ENCODE measurements at places on chromosomes 16 and 17.

GRCh38 chr16:1097800-1098199, 1.8 kb upstream of the C1QTNF8 start:
- DNase-seq = no peak

DNA sequence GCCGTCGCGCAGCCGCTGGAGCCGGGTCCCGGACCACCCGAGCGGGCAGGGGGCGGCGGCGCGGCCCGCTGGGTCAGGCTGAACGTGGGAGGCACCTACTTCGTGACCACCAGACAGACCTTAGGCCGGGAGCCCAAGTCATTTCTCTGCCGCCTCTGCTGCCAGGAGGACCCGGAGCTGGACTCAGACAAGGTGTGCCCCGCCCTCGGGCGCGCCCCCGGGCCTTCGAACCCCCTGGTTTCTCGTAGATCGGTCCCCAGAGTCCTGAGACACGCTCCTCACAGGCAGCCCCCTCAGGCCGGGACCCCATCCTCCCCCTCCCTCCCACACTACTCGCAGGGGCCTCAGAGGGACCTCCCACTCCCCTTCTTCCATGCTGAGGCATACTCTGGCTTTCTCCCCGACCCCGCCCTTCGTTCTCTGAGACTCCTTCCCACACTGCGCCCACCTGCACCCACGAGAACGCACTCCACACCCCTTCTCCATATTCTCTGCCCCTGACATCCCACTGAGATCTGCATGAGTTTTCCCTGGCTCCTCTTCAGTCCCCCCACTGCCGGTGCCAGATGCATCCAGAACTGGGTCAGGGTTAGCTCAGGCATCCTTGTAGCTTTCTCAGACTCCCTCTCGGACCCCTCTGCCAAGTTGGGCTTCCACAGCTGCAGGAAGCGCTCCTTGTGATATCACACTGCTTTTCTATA, 523 bp downstream of the KCTD2 start:
- peak; percentile 44 for DNase-seq

DNA sequence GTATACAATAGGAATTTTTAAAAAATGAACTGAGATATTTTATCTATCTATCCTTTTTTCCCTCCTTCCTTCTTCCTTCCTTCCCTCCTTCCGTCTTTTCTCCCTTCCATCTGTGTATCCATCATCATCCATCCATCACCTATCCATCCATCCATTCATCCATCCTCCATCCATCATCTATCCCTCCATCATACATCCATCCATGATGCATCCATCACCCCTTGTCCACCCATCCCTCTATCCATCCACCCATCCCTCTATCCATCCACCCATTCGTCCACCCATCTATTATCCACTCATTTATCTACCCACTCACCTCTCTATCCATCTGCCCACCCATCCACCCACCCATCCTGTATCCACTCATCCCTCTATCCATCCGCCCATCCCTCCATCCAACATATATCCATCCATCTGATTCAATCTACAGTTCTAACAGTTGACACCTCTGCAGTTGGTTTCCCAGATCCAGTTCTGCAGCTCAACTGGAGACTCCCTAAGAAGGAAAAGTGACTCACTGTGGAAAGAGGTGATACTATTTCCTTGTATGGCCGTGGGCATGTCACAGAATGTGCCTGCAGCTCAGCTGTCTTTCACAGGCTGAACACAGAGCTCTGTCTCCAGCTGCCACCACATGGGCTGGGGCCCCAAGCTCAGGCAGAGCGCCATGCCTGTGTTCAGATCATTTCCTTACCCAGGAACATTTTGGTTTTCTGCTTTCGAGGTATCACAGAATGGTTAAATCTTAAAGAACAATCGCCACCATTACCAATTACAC, 130.8 kb downstream of the XYLT1 start:
- no peak for DNase-seq

GRCh38 chr17:40004072-40004471, 11.2 kb upstream of the CSF3 start:
- DNase-seq = no peak

GRCh38 chr17:51147650-51148049, 5.7 kb upstream of the NME1 start:
- no peak for DNase-seq

DNA sequence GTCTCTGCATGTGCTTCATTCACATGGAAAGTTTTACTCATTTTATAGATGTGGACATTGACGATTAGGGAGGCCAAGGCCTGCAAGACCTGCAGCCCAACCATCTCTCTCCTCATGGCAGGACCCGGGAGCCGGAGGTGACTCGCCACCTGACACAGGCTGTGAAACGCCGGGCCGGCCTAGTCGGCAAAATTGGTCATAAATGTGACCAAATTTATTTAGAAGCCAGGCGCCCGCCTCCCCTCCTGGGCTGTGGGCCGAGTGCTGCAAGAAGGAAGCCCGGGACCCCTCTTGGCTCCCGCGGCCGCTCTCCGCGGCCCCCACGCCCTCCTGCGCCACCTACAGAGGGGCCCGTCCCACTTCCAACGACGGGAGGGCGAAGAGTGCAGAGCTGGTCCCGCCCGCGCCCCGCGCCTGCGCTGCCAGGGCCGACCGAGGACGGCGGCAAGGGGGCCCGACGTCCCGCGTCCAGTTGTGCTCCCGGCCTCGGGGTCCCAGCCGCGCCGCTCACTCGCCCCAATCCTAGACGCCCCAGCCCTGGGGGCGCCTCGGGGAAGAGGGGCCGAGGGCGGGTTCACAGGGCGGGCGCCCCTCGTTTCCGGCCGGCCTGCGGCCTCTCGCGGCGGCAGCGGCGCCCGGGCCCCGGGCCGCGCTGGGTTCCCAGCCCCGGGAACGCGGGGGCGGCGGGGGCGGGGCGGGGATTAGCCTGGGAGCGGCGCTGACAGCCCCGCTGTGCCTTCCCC, 47.5 kb downstream of the WNT3 start:
- peak; percentile 73 for DNase-seq

DNA sequence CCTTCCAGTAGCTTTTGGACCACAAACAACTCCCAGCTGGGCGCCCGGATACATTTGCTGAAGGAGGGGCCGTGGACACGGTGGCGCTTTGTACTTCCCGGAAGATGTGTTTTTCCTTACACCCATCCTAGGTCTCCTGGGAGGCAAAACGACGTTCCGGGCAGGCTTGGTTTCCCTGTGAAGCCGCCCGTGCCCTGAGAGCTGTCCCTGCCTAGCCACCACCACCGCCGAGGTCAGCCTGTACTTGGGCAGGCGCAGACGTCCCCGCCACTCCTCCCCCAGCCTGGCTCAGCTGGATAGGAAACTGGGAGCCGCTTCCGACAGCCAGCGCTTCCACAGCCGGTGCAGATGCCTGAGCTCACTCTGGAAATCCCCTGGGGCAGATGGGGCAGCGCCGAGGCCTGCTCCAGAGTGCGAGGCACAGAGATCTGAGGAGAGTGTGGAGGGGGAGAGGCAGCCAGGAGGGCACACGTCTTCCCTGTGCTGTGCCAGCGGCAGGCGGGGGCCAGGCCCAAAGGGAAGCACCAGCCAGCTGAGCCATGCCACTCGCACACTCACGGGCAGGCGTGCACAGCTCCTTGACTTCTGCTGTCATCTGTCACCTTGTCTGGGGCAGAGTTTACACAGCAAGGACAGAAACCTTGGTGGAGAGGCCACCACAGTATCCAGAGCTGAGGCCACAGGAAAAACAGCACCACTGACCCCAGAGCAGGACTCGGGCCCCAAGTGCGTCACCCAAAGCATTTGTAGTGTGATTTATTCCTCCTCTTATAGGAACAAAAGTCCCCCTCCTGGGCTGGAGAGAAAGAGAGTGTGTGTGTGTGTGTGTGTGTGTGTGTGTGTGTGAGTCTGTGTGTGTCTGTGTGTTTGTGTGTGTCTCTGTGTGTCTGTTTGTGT, 3.0 kb downstream of the RHBDF2 start:
- DNase-seq = peak; percentile 26

DNA sequence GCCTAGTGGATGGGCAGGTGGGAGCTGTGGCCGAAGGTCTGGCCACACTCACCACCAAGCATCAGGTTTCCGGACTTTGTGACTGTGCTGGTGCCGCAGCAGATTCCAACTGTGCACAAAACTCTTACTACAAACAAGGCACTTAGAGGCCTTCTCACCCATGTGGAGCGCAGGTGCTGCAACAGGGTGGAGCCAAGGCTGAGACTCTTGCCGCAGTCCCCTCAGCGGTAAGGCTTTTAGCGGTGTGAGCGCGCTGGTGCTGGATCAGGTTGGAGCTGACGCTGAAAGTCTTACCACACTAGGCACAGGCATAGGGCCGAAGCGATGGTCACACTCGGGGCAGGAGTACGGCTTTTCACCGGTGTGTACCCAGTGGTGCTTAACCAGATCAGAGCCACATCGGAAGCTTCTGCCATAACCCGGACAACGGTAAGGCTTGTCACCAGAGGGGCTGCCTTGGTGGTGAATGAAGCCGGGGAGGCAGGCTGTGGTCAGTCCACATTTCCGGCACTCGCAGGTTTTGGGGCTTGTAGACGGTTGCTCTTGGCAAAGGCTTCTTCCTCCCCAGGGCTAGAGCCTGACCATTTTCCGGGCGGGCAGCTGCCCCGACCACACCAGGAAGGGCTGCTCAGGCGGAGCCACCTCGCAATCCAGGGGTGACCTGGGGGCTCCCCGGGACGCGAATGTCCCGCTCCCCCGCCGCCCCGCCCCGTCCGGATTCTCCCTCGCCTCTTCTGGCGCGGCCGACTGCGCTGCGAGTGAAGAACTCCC, 1.0 kb upstream of the ARMC5 start:
- peak; percentile 34 for DNase-seq

GRCh38 chr17:29190039-29190438, 9.8 kb upstream of the MYO18A start:
- no peak for DNase-seq

- no peak for DNase-seq
Measured at GRCh38 chr16:81734632-81735434, 44.3 kb upstream of the PLCG2 start.

DNA sequence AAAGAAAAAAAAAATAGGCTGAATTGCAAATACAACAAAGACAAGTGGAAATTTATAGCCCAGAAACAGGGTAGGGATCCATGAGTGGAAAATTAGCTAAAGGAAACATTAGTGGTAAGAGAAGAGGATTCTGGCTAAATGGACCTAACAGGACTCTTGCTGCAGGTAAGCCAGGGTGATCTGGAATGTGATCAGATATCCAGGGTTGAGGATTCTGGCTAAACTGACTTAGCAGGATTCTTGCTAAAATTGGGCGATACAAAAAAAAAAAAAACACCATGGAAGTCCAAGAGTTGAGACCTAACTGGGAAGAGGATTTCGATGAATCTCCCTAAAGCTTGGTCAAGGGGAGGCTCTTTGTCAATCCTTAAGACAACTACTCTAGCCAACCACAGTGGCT, 61.7 kb upstream of the ATF7IP2 start:
- no peak for DNase-seq

GRCh38 chr16:26765087-26765486, 301.6 kb upstream of the C16orf82 start:
- DNase-seq = no peak

GRCh38 chr17:9467518-9467917, 108.1 kb downstream of the STX8 start:
- no peak for DNase-seq

DNA sequence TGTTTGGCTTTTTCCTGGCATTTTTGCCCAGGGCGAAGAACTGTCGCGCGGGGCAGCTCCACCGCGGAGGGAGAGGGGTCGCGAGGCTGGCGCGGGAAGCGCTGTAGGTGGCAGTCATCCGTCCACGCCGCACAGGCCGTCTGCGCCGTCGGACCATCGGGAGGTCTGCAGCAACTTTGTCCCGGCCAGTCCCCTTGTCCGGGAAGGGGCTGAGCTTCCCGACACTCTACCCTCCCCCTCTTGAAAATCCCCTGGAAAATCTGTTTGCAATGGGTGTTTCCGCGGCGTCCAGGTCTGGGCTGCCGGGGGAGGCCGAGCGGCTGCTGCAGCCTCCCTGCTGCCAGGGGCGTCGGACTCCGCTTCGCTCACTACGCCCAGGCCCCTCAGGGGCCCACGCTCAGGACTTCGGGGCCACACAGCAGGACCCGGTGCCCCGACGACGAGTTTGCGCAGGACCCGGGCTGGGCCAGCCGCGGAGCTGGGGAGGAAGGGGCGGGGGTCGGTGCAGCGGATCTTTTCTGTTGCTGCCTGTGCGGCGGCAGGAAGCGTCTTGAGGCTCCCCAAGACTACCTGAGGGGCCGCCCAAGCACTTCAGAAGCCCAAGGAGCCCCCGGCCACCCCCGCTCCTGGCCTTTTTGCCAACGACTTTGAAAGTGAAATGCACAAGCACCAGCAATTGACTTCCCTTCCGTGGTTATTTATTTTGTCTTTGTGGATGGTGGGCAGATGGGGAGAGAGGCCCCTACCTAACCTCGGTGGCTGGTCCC, 2.3 kb upstream of the CBX4 start:
- DNase-seq = no peak

DNA sequence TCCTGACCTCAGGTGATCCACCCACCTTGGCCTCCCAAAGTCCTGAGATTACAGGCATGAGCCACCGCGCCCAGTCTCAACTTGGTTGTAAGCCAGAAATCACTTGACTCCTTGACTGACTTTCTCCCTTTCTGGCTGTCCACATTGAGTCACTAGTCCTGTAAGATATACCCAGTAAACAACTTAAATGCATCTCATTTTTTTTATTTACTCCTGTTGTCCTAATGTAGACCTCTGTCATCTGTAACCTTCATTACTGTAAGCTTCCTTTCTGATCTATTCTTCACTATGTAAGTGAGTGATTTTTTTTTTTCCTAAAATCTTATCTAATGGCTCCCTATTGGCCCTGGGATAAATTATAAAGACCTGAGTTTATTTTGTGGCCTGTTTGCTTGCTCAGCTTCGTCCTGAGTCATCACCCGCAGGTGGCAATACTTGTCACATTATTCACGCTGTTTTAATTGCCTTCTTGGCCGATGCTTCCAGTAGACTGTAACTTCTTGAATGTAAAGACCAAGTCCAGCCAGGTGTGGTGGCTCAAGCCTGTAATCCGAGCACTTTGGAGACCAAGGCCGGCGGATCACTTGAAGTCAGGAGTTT, 41.0 kb downstream of the PAFAH1B1 start:
- DNase-seq = no peak

Measured in HAP-1 (cell line).